ENCODE measurements at places on chromosomes 3 and 15.

DNA sequence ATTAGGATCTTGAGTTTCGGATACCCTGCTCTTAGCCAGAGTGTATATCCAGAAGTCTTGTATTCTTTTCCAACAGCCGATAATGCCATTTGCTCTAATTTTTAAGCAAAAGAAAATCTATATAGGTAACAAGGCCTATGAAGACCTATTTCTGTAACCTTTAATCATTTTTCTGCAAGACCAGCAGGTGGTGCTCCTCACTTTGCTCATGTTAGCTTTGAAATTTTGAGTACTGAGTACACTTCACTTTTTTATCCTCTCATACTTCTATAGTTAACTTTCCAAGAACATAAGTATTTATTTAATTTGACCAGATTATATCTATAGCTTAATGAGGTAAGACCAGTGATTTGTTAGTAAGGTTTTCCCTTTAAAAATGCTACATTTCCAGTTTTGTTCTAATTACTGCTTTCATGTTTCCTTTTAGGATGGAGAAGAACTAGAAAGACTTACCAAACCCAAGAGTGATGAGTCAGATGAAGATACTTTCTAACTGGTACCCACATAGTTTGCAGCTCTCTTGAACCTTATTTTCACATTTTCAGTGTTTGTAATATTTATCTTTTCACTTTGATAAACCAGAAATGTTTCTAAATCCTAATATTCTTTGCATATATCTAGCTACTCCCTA lies 20.5 kb downstream of the SLC35A5 start:
- DNase-seq = no peak

DNA sequence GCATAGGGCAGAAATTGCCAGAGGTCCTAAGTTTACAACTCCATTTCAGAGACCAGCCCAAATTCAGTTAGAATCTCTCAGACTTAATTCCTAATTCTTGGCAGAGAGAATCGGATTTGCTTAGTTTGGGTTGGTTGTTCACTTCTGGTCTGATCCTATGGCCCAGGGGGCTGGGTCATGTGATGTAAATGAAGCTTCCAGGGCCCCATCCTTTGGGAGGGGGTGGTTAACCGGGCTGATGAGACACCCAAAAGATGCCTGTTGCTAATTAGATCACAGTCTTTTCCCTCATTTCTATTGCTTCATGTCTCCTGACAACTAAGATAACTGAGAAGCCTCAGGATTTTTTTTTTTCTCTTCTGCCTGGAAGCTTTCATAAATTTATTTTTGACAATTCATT lies 11.1 kb upstream of the ZNF620 start:
- no peak for DNase-seq

DNA sequence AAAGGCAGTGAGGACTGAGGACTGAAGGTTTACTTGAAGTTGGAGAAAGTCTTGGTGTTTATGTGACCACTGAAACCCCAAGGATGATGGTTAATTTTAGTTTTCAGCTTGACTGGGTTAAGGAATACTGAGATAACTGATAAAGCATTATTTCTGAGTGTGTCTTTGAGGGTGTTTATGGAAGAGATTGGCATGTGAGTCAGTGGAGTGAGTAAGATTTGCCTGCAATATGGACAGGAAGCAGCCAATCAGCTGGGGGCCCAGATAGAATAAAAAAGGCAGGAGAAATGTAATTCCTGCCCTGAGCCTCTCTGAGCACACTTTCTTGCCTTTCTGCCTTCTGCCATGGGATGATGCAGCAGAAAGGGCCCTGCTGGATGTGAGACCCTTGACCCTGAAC lies 92.4 kb downstream of the KBTBD8 start:
- no peak for DNase-seq

DNA sequence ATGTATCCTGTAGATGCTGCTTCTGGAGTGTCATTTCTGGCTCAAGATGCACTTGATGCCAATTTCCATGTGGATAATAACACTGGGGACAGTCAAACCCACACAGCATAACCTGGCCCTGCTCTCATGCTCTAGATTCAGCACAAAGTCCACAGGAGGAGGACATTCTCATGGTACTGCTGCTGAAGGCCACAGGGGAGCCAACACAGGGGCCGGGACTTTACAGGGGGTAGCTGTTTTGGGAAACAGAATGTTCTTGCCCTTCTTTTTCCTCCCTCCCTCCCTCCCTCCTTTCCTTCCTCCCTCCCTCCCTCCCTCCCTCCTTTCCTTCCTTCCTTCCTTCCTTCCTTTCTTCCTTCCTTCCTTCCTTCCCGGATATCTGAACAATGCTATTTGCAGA lies 477.4 kb downstream of the PDCD6IP start:
- DNase-seq = no peak

DNA sequence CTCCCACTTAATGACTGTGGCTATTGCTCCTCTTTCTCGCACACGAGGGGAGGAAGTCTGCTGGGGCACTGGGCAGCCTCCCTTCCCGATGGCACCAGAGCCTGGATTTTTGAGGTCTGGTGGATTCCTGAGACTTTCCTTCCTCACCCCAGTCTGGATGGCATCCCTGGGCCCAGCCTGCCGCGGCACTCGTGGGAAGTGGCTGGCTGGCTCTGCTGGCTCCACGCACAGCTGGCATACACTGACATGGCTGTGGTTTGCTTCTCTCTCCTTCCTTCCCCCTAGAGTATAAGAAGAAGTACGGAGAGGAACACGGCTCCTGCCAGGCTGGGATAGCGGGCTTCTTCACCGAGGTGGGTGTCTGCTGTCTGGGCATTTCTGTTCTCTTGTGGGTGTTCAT lies 319.8 kb upstream of the LRRFIP2 start:
- no peak for DNase-seq

DNA sequence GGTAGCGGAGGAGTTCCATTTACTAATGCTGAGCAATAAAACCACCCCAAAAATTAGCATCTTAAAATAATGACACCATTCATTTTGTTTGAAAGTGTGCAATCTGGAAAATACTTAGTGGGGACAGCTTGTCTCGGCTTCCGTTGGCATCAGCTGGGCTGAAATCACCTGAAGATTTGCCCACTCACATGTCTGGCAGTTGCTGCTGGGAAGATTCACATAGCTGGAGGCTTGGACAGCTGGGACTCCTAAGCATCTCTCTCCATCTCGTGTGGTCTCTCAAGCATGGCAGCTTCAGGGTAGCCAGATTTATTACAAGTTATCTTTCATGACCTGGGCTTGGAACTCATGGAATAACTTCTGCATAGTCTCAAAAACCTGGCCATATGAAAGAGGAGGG lies 38.4 kb upstream of the BFSP2 start:
- no peak for DNase-seq

DNA sequence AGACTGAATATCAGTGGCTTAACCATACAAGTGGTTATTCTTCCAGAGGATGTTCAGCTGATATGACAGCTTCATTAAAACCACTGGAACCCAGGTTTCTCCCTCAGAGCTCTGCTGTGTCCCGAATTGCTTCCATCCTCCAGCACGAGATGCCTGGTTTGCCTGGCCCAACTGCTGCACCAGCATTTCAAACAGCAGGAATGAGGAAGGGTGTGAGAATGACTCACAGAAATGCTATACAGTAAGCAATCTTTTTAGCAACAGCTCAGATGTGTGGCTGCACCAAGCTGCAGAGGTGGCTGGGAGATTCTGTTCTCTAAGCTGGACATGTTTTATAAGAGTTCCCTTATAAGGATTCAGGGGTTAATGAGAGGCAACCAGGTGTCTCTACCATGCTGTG lies 271.0 kb downstream of the GABRG3 start:
- DNase-seq = no peak

- no peak for DNase-seq
Measured at GRCh38 chr3:177119829-177120228, 77.5 kb downstream of the TBL1XR1 start.

GRCh38 chr3:134392336-134392983 lies 18.2 kb upstream of the AMOTL2 start:
- peak; percentile 8 for DNase-seq

DNA sequence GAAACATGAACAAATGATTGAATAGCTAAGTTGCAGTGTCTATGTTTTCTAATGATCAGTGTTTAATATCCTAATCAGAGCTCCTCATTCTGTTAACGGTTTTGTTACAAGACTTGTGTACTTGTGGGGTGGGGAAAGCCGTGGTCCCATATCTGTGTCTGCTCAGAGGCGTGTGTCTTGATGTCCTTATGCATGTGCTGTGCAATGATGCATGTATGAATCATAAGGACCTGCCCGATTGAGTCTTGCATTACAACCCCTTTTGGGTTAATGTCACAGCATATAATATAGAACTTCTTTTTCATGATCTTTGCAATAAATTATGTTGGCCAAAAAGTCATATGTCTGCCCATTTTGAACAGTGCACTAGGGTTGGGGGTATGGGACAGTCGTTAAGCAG lies 233.4 kb downstream of the ITPR1 start:
- DNase-seq = no peak

DNA sequence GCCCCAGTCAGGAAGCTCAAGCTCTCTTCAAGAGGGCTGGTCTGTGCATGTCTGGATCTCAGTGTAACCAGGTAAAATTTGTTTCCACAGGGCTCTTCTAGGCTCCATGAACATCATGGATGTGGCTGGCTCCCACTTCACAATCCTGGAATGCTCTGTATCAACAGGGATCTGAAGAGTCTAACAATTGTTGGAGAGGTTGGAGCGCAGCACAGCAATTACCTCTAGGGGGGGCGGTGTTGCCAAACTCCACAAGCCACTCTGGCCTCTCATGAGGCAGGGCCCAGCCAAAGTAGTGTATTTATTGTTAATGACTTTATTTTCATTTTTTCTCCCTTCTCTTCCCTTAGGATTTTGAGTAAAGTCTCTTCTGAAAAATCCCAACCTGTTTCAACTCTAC lies 6.1 kb upstream of the EIF2B5 start:
- DNase-seq = no peak

- DNase-seq = no peak
Measured at GRCh38 chr3:189309400-189309975, 137.7 kb downstream of the TPRG1 start.

DNA sequence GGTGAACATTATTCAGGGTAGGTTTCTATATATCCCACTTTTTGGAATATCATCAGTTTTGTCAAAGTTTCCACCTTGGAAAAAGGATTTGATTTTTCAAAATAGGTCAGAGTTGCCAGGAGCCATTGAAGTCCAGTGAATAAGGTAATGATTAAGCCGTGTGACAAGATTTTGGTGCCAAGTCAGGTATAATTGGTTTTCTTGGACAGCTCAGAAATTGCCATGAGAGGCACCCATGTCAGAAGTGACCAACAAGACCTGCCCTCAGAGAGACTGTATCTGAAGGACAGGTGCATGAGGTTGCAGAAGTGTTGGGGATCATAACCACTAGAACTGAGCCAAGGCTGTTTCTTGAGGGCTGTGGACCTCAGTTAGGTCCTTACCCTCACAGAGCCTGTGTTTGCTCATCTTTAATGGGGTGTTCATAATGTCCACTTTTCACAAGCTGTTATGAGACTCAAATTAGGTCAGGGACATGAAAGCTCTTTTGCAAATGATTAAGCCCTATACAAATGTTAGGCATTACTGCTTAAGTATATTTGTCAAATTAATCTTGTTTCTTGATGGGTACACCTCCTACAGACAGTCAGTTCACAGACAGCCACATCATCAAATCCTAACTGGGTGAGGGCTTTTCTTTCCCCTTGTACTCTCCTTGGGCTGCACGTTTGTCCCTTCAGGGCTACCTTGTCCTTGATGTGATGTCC lies 32.3 kb downstream of the CASR start:
- DNase-seq = no peak

DNA sequence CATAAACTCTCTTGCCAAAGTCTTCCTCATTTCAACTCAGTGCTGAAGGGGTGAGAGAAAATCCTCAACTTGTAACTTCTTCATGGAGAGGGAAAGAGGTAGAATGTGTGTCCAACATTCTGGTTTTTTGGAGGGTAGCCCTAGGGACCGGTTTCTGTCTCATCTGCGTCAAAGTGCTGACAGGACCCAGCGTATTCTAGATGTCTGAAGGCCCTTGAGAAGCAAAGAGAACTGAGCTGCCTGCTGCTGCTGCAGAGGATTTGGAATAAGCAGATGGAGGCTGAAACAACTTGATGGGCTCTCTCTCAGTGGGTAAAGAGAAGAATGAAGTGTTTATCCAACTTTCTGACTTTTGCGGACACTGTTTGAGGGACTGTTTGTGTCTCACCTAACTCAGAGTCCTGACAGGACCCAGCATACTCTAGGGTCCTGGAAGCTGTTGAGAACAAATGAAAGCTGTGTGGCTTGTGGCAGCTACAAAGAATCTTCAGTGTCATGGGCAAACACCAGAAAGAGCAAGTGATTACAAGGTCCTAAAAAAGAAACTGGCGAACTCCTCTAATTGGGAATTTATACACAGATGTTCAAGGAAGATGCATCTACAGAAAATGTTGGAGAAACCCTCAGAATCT lies 174.4 kb downstream of the SI start:
- DNase-seq = no peak
